ENCODE measurements at places on chromosomes 2 and 18.

- no peak for DNase-seq
These were observed 46.5 kb downstream of the TRAK2 start for GRCh38 chr2:201404699-201405280.

DNA sequence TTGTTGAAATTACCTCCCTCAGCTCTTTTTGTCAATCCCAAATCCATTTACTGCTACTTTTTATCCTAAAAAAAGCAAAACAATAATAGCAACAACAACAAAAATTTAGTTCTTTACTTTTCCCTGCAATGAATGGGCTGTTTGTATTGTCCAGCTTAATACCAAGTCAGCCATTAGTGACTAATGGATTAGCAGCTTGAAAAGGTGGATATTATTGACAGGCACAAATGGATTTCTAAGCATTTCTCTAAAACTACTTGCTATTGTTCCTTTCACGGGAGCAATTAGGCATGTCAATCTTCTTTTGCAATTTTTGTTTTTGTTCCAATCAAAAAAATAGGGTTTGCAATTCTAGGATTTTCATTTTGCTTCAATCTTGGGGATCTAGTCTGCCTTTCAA, 32.1 kb upstream of the SPAG16 start:
- no peak for DNase-seq

DNA sequence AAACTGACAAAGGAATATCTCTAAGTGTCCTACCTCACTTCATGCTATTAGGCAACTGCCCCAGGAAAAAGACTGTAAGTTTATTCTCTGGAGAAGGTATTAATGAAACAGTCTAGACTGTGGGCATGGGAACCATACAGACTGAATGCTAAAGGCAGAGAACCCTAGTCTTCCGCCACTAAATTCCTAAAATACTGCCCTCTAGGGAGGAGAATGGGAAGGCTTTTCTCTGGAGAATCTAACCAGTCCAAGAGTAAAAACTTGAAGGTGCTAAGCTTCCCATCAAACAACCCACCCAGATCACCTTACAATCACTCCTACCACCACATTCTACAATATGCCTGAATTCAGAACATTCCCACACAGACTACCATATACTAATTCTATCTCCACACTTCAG, 3.4 kb downstream of the SRBD1 start:
- DNase-seq, result no peak

- no peak for DNase-seq
These were observed 52.8 kb downstream of the CHMP3 start for GRCh38 chr2:86510436-86510933.

DNA sequence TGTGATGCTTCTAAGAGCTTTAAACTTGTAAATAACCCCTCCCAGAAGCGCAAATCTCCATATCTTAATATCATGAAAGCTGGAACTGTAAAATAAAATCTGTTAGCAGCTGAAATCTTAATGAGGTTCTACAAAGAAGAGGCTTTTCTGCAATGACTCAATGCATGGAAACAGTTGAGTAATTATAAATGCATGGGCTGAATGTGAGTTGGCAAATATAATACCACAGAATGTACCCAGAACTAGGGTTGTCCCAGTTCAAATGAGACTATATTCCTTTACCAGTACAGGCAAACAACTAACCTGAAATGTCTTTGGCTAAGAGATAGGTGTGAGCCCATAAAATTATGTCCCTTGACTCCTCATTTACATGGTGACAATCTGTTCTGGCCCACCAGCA, 52.9 kb downstream of the SATB2 start:
- DNase-seq, result no peak

GRCh38 chr18:33040213-33040612, 267.4 kb upstream of the KLHL14 start:
- no peak for DNase-seq

- DNase-seq, result no peak
These were observed 71.6 kb downstream of the NDUFA10 start for GRCh38 chr2:239953418-239954061.

DNA sequence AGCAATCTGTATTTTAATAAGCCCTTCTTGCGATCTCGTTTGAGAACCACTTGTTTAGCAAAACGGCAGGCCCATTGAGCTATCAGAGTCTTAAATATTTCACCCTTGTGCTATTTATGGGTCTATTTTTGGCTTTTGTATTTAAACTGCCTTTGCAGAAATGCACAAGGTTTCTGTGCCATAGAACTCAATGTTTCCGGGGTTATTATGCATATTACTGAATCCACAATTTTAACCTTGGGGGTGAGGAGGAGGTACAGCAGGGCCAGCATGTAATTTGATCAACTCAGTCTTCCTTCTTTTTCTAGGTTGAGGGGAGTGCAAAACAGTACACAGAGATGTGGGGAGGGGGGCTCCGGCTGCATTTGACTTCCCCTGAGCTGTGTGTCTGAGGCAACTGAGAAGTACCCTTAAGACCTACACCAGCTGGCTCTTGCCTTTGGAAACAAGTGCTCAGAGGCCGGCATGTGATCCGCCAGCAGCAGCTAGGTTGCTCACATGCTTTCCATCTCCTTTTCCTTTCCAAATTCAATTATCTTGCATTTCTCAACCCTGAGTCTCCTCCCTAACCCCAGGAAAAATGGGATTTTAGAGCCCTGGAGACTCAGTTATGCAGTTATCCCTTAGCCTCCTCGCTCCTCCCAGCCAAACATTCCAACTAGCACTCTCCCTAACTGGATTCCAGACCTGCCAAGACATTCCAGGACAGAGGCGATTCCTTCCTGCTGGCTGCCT, 103.0 kb downstream of the HNRNPLL start:
- no peak for DNase-seq

Data from GM12891 (cell line).